Epithelial cell of esophagus (primary cell): ENCODE measurements at places on chromosomes 11 and 22.
A peak's percentile ranks its signal among the peaks of the same experiment; 100 is the strongest.

DNA sequence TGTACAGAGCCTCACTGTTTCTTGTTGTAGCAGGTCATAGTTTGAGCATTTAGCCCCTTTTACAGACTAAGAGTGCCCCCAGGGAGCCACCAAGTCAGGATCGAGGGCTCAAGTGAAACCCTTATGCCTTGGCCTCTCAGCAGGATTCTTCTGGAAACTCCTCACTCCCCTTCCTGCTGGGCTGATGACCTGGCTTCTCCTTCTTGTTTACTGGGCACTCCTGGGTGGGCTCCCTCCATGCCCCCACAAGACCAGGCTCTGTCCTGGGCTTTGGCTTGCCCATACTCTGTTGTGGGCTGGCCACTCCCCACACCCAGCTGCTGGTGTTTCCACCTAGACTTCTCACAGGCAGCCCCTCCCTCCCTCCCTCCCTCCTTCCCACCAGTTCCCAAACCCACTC lies 69.6 kb downstream of the MED15 start:
- no peak for DNase-seq

DNA sequence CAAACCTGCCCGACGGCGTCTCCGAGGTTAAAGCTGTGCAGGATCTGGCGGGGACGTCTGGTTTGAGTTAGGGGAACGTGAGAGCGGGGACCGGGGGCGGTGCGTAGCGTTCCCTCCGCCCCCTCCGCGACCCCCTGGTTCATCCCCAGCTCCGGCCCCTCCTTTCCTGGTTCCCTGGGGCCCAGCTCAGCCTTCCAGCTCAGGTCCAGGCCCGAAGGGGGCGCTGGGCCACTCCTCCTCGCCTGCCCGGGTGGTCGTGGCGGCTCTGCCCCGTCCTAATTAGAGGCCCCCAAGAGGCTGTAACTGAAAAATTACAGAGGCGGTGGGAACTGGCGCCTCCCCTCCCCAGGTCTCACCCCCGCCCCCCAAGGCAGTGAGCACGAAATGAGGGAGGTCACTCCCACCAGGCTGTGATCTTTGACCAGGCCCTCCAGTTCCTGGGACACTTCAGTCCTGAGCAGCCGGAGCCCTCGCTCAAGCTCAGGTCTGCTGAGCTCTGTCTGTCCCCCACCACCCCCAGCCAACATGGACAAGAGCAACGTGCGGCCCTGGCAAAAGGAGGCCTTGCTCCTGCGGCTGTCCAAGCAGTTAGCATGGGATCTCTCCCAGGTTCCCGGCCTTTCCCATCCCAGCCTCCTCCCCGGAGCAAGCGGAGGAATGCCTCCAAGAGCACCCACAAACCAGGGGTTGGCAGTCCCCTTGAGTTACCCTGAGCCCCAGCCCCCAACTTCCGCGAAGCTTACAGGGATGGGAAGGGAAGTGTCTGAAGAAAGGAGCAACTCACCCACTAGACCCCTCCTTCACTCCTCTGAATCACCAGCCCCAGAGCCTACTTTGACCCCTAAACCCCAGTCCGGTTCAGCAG lies 3.3 kb downstream of the CD248 start:
- no peak for DNase-seq

DNA sequence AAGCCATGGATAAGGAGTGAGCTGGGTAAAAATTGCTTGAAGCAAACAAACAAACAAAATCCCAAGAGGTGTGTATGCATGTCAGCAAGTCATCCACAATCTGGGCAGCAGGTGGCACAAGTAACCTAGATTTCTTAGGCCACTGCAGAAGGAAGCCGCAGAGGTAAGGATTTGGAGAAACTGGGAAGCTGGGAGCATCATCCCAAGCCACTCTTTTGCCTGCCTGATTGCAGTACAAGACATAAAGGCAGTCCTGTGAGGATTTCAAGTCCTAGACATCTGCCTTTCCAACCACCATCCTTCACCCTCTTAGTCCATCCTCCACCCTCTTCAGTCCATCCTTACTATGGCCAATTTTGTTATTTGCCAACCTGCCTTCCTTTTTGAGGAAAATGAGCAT lies 67.2 kb upstream of the BMAL1 start:
- DNase-seq = peak; percentile 88

DNA sequence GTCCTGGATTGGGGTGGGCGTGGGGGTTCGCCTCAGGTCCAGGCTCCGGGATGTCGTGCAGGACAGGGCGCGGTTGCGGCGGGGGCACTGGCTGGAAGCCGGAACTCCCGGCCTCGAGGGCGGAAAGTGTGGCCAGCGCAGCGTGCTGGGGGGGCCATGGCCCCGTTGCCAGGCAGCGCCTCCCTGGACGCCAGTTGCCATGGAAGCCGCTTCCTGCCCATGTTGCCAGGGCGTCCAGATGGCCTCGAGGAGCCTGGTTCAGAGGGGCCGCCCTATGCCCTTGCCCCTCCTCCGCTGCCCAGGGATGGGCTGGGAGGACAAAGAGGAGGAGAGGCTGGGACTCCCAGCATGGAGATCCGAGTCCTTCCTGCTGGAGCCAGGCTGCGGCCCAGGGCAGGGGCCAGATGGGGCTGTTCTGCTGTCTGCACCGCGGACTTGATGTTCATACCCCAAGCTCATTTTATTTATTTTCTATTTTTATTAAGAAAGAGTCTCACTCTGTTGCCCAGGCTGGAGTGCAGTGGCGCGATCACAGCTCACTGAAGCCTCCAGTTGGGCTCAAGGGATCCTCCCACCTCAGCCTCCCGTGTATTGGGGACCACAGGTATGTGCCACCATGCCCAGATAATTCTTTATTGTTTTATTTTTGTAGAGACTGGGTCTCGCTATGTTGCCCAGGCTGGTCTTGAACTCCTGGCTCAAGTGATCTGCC lies 4.6 kb upstream of the CCDC188 start:
- DNase-seq = no peak
